ENCODE measurements at places on chromosomes 2 and 18.

DNA sequence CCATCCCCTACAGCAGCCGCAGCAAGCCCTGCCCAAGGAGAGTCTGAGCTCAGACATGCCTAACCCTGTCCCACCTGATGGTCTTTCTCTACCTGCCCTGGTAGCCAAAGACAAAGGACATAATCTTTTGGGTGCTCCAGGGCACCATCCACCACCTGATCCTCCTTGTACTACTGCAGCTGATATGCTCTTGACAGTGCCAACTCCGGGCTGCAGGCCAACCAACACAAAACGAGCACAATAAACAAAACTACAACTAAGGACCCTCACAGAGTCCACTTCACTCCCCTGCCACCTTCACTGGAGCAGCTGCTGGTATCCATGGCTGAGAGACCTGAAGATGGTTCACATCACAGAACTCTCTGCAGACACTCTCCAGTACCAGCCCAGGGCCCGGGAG, 106.3 kb downstream of the GRB14 start:
- no peak for DNase-seq

DNA sequence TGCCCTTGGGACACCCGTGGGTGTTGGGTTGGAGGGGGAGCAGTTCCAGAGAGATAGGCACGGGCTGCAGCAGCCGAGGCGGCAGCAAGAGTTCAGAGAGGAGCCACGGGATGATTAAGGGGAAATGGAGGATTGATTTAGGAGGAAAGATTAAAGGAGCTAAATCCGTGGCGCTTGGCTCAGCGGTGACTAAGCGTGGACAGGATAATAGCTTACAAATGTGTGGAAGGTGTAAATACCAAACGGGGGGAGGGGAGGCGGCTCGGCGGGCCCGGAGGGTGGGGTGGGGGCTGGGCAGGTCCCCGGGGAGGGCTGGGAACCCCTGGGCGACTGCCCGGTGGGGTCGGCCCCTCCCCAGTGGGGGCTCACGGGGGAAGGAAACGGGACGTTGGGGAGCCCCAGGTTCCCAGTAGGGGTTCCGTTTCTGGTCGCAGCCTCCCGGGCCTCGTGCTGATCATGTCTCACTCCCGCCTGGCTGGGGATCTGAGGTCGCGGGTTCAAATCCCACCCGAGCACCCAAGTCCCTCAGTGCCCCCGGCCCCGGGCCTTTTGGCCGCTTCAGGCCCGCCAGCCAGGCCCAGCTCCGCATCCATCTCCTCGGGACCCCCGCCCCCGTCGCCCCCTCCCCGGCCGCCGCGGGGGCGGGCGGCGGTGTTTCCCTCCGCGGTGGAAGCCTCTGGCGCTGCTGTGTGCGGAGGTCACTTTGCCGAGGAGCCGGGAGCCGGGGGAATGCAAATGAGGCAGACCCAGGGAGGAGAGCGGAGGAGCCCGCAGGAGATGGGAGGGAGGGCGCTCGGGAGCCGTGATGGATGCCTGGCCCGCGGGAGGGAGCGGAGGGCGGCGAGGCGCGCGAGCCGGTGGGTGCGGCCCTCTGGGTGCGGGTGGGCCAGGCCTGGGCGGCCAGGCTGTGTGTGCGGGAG, 8.1 kb downstream of the ASIC4 start:
- DNase-seq: no peak

GRCh38 chr2:188645986-188646385, 328.2 kb upstream of the COL3A1 start:
- DNase-seq: no peak

GRCh38 chr18:69161383-69162028, 239.2 kb upstream of the DOK6 start:
- no peak for DNase-seq

DNA sequence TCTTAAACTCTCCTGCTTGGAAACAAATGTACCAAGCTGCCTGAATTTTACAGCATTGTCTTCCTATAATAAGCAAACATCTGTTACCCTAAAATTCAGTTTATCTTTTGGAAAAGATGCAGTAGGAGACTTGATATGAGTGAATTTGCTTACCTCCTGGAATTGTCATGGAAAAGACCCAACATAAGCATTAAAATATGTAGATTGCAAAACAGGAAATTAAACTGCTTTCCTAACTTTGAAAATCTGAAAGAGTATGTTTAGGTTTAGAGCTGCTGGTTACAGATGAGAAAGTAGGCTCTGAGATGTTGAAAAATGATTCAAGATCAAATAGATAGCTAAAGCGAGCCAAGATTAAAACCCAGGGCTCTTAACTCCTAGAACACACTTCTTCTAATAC, 316.5 kb downstream of the SOX11 start:
- no peak for DNase-seq

DNA sequence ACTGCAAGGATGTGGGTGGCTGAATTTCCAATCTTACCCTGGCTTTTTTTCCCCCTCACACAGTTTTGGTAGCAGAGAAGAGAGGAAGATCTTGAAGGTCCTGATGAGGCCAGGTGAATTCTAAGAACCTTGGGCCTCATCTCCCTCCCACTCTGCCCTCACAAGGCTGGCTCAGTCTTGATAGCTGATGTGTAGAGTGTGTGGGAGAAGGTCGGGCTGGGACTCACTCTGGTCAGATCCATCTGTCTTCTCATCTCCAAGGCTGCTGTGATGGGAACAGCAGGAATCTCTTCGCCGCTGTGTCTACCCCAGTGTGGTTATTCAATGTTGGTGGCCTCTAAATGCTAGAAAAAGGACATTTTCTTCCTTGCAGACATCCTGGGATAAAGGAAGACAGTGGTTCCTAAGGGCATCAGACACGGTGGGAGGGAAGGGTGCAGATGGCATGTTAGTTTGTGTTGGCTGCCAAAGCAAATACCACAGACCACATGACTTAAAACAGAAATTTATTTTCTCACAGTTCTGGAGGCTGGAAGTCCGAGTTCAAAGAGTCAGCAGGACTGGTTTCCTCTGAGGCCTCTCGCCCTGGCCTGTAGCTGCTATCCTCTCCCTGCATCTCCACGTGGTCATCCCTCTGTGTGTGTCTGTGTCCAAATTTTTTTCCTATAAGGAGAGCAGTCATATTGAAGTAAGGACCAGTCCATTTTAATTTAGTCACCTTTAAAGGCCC, 37.6 kb upstream of the MGAT4A start:
- no peak for DNase-seq

DNA sequence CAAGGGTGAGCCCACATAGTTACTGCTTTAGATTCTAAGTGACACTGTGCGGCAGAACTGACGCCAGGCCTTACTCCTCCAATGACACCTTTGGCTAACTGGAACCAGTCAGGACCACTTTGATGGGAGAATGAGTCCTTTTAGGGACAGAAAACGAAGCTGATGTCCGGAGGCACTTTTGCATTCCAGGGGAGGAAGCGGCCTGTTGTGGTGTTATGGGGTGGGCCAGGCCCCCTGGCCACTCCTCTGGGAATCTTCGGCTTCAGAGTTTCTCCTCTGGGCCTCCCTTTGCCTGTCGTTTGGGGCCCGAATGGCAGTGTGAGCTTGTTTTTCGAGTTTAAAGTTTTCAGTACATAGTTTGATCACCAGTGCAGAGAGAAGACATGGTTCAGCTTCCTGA, 65.9 kb downstream of the MBP start:
- no peak for DNase-seq

- no peak for DNase-seq
Measured at GRCh38 chr2:26807788-26808460, 22.1 kb downstream of the CENPA start.

DNA sequence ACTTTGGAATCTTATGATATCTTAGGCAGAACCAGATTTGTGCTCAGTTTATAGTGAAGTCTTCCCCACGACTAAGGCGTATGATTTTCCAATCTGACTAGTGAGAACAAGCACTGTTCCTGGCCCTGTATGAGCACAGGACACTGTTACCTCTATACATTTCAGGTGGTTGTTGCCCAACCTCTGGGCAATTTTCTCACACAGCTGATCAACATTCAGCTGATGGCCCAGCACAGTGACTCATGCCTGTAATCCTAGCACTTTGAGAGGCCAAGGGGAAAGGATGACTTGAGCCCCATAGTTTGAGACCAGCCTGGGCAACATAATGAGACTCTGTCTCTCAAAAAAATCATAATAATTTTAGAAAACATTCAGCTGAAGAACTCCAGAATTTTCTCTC, 119.5 kb downstream of the ASXL3 start:
- no peak for DNase-seq

DNA sequence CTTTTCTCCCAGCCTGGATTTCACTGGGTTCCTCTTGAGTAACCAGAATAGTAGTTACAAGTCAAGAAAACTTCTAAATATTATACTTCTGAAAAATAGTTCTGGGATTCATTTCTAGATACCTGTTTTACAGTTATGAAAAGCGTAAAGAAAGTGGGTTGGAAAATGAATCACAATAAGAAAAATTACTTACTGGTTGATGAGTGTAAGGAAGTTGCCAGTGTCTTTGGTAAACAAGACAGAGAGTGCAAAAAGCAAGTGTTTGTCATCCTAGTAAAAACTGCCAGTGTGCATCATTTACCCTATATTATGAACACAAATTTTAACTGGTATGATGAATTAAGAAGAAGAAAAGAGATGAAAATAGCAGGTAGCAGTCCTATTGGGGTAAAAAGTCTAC, 88.9 kb downstream of the R3HDM1 start:
- DNase-seq: no peak

- DNase-seq: no peak
Measured at GRCh38 chr2:110113961-110114591, 1.5 kb downstream of the MALL start.

All from stimulated activated CD8-positive, alpha-beta memory T cell treated with anti-CD3 and anti-CD28 coated beads, Interleukin-15, amount 100 ng/mL, for 4 hours (primary cell).